ENCODE measurements at places on chromosomes 5 and 9. TPM values are rescaled to one million over a fixed set of nuclear protein-coding genes. Genes with fewer than 3 reads are reported as not detected.
A peak's percentile ranks its signal among the peaks of the same experiment; 100 is the strongest.

DNA sequence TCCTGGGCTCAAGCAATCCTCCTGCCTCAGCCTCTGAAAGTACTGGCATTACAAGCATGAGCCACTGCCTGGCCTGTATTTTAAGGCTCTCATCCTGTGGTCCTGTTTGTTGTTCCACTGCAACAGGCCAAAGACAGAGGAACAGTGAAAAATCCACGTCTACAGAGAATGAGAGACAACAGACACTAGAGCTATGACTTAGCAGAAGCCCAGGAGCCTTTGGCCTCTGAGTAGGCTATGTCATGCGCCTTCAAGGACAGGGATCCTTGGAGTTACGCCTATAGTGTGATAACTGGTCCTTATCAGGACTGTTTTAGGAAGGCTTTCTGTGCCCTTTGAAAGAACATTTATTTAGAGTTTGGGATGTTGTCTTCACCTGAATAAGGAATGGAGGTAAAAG lies 10.5 kb downstream of the POC5 start:
- DNase-seq, result no peak

DNA sequence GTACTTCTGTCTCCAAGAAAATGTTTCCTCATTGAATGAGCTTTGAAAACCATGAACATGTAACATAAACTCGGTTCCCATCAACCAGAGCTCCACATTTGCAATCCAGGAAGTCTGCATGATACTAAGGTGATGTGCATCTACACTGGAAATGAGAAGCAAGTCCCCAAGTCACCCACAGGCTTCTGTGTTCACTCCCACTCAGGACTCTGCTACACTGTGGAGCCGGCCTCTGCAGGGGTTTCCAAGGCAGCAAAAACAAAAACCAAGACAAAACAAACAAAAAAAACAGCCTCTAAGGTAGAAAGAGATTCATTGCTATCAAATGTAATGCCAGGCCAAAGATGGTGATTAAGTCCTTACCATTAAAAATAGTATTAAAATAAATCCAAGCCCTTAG lies 593.7 kb downstream of the IRX1 start:
- no peak for DNase-seq

PPP3R2 gene
- total RNA-seq, result not detected

DNA sequence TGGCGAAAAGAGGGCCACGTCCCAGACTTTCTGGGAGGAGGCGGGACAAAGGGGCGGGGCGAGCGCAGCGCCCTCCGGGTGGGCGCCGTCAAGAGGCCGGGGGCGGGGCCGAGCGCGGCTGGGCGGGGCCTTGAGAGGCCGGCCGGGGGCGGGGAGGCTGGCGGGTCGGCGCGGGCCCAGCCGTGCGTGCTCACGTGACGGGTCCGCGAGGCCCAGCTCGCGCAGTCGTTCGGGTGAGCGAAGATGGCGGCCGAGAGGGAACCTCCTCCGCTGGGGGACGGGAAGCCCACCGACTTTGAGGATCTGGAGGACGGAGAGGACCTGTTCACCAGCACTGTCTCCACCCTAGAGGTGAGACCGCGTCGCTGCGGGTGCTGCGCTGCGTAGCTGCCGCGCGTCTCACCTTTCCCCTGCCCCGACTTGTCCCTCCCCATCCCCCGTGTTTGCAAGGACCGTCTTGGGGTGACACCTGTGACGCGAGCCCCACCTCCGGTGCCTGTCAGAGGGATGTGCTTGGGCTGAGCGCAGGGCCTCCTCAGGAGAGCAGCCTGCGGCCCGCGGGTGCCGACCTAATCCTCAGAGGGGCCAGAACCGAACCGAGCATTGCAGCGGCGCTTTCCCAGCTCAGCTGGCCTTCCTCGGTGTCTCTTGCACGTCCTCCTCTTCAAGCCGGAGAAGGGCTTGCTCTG lies at the start of gene SNX2:
TSS of gene SNX2 (plus strand) at position 220 of the 689 bp plus-strand sequence. CDS start at position 244, 24 bp downstream.
- peak; percentile 93 for DNase-seq

GRCh38 chr9:22050924-22051323 lies 41.8 kb upstream of the CDKN2B start:
- no peak for DNase-seq

CTSV gene
- total RNA-seq, result 0.36 TPM

DNA sequence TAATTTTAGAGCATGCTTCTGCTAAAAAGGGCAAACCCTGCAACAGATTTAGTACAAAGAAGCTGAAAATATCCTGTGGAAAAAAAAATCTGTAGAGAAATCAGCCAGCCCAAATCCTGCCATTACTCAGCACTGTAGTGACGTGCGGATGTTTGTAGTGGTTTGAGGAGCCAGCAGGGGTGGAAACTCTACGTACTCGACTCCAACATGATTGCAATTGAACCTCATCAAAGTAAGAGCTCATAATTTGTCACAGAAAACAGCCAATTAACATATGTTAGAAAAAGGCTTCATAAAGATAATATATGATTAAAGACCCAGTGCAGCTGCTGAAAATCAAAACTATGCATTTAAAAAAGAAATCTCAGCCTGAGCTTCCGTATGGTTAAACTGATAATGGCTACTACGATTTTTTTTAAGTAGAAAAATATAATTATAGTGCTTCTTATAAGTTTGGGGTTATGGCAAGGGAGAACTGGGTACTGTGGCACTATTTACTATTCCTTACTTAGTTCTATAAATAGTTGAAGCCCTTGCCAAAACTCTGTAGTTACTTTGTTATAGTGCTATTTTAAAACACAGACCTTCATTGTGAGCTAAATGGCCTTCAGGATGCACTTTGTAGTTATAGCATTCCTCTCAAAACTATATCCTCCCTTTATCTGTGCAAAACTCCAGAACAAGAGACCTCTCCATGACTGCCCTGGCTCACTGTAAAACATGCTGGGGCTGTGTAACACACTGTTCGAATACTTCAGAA lies 49.4 kb downstream of the MEF2C start:
- peak; percentile 78 for DNase-seq

- no peak for DNase-seq
Measured at GRCh38 chr5:6498968-6499367, 50.3 kb downstream of the UBE2QL1 start.

- DNase-seq, result no peak
Measured at GRCh38 chr9:97596906-97597305, 36.3 kb downstream of the TSTD2 start.

IL17B gene
- total RNA-seq, result not detected

DNA sequence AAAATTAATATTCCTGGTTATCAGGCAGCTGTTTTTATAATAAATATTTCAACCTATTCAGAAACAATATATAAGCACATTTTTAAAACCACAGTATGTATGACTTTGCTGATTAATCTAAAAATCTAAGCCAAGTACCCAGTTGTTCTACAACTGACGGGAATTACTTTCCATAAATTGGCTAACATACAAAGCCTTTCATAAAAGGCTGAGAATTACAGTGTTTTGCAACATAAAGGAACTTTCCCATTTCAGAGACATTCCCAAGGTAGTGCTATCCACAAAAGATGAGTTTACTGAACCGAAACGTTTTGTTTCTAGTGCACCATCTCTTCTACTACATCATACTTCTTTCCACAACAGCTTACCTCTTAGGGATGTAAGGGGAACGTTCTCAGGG lies 7.2 kb downstream of the RNF145 start:
- DNase-seq, result no peak

- no peak for DNase-seq
Measured at GRCh38 chr9:91849694-91850093, 100.3 kb downstream of the ROR2 start.

PCDHGA11 gene
- 16.5 TPM for total RNA-seq

GRCh38 chr5:170161069-170161468 lies 55.4 kb downstream of the FOXI1 start:
- no peak for DNase-seq

All from osteoblast (primary cell).